ENCODE measurements at places on chromosomes 2 and 18. TPM values are rescaled to one million over a fixed set of nuclear protein-coding genes. Genes with fewer than 3 reads are reported as not detected.

CELF4 gene
- 0.10 TPM for total RNA-seq

DPYSL5 gene
- 6.8 TPM for total RNA-seq

KCNG2 gene
- total RNA-seq = not detected

FN1 gene
- 174 TPM for total RNA-seq

SGPP2 gene
- 0.29 TPM for total RNA-seq

LRATD1 gene
- 0.02 TPM for total RNA-seq

GTF2A1L gene
- total RNA-seq = not detected

UGT1A10 gene
- not detected for total RNA-seq

CERS6 gene
- 15.2 TPM for total RNA-seq

Data from A549 treated with CORT108297 at 1 μM for 4 hours (cell line).